Karpas-422 (cell line): ENCODE measurements at places on chromosomes 2 and 18. TPM values are rescaled to one million over a fixed set of nuclear protein-coding genes. Genes with fewer than 3 reads are reported as not detected.
A peak's percentile ranks its signal among the peaks of the same experiment; 100 is the strongest.

DNA sequence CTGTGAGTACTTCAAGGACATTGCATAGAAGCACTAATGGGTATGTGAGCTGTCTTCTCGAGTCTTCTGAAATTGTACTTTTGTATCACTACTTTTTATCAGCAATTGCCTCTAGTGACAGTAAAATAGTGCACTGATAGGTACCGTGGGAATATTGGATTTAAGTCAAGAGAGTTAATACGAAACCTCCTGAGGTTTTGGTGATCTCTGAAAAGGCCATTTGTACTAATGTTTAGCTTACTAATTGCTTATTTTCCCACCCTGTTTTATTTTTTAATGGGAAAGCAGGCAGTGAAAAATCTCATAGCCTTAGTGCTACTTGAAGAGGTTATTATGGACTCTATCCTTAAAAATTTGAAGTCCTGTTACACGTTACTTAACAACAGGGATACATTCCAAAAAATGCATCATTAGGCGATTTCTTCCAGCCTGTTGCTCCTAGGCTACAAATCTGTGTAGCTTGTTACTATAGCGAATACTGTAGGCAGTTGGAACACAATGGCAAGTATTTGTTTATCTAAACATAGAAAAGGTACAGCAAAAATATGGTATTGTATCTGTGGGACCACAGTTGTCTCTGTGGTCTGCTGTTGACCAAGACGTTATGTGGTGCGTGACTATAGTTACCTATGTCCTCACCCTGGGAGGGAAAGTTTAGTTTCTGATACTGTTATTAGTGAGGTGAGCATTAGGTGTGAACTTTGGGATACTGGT, 65.9 kb downstream of the CAB39 start:
- no peak for DNase-seq

DNA sequence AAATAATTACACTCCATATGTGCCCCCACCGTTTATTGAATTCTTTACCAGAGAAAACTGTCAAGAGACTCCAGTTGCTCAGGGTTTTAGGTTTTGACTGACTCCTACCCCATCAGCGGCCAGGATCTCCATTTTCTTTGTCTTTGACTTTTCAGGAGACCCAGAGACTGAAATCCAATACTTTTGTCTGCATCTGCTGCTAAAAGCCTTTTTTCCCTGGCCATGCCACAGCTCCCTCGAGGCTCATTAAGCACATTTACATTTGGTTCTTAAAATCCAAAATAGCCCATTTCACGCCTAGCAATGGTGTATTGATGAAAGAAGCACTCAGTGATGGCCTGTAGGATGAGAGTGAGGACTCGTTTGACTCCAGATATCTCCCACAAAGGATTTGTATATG, 332.6 kb upstream of the ACVR2A start:
- no peak for DNase-seq

DNA sequence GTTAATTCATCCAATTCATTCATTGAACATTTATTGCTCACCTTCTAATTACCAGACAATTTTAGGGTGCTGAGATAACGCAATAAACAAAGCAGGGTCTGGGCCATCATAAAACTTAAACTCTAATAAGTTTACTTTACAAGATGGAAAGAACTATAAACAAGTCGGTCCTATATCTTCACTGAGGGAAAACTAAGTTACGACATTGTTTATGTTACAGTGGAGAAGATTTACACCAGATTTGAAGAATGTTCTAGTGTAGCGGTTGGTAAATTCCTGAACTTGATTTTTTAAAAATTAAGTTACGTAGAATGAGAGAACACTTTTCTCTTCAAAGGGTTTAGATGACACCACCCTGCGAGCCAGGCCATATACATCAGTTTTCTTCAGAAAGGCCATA, 20.7 kb upstream of the FRZB start:
- DNase-seq = no peak

- DNase-seq = no peak
Measured at GRCh38 chr2:241410739-241411176, 54.7 kb downstream of the FARP2 start.

DNA sequence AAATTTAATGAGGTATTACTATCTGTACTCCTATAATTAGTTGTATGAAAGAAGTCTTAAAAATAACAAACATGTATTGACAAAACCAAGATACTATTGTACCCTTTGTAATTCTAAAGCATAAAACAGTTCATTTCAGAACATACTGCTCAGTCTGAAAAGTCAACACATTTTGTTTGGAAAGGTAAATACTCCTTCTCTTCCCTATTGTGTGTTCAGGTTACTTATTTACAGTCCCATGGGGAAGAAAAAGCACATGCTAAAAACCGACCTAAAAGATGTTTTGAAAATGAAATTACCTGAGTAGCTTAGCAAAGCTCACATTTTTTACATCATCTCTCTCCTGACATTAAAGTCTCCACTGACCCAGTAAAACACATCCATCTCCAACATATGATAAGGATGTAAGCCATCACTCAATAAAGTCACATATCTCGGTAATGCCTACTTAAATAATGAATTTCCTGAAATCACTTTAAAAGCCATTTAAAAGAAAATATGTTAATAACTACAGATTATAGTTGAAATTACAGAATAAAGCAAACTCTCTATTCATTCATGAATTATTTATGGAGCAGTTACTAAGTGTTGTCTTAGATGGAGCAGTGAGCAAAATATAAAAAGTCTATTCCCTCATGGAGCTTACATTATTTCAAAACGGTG, 75.6 kb upstream of the FZD5 start:
- no peak for DNase-seq

- no peak for DNase-seq
Measured at GRCh38 chr18:40079786-40080185, 1875.2 kb upstream of the PIK3C3 start.

- no peak for DNase-seq
Measured at GRCh38 chr18:13433125-13433524, 214.6 kb downstream of the LDLRAD4 start.

DNA sequence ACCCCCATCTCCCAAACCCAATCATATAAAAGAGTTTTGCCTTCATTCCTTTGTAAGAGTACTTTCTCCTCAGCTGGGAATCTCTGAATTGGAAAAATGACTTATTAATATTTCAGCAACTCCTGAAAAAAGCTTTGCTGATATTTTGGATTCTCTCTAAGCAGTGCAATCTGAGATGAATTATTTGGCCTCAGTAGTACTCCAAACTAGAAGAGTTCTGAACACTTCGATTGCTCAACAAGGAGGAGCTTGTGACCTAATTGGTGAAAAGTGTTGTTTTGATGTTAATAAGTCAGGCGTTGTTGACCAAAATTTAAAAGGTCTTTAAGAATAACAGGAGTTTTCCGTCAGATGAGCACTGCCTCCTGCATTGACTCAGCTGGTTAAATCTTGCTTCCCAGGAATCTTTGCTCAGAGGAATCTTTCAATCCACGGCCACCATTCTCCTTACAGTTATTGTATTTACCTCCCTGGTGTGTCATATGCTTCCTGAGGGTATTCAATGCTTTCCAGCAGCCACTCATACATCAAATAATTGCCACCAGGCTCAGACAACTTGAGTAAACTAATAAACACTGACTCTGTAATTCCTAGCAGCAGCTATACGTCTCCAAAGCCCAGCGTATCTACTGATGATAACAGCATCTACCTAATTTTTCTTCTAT, 24.5 kb upstream of the LIPG start:
- no peak for DNase-seq

DNA sequence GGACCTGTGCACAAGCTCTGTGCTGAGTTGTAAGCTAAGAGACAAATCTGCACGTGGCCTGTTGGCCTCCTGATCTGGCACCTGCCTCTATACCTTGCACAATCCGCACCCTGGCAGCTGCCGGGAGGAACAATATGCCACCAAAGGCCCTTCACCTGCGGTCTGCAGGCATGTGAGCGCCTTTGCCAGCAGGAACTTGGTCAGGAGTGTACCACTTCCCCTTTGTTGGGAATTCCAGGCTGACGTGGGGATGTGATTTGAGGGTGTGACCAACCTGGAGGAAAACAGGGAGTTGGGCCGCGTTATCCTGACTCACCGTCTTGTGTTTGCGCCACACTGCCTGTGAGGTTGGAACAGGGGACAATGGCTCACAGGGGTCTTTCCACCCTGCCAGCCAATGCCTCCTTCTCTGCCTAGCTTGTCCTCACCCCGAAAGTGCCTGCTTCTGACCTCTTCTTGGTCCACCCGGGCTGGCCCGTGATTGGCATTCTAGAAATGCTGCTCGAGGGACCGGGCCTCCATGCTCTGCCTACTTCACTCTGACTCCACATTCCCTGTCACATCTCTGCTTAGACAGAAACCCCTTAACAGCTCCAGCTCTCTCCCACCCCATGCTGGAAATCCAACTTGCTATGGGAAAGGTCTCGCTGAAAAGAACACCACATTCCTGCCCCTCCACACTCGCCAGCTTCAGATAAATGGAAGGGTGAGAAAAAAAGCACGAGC, 67.1 kb upstream of the MAP4K4 start:
- DNase-seq = no peak

GRCh38 chr2:218005028-218005427, 2.2 kb upstream of the TNS1 start:
- DNase-seq = no peak

- DNase-seq = no peak
Measured at GRCh38 chr2:221170548-221170947, 401.6 kb downstream of the EPHA4 start.

DNA sequence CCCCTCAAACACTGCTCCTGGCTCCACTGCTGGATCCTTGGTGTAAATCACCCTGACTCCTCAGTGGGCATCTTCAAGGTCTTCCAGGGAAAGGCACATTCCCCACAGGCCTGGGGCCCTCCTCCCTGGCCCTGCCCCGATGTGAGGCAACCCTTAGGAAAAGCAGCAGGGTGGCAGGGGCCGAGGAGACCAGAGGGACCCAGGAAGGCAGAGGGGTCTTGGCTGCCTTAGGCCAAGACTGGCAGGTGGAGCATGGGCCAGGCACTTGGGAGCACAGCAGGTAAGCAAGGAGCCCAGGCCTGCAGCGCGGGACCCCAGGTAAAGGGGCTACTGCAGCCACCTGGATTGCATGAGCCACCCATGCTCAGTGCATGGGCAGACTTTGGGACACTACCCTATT, 96.9 kb downstream of the GYPC start:
- no peak for DNase-seq

DNA sequence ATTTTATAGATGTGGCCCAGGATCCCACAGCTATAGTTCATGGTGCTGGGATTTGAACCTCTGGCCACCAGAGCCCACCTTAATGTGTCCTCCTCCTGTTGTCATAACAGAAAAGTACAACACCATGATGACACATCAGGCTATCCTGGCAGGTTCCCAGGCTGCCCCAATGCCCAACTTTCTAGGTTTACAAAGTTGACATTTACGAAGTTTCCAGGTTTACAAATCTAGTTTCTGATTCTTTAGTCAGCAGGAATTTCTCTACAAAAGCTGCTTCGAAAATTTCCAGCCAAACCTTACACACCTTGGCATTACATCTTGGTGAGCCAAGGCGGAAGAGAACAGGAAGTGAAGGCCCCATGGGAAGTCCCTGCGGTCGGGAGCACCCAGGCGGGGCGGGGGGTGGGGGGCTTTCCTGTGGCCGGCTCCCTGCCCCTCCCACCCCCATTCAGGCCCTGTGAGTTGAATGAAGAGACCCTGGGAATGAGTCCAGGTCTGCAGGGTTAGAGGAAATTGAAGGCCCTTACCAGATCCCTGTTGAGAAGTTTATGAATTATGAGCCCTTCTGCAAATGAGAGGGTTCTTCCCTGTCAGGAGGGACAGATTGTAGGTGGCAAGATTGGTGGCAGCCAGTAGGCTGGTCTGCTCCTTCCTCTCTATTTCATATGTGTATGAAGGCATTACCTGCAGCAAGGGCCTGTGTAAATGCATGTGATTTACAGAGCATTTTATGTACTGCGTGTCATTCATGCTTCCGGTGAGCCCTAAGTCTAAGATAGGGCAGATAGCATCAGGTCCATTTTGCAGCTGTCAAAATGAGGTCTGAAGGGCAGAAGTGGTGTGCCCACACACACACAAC, 11.1 kb upstream of the IL1RN start:
- DNase-seq = peak; percentile 61

DNA sequence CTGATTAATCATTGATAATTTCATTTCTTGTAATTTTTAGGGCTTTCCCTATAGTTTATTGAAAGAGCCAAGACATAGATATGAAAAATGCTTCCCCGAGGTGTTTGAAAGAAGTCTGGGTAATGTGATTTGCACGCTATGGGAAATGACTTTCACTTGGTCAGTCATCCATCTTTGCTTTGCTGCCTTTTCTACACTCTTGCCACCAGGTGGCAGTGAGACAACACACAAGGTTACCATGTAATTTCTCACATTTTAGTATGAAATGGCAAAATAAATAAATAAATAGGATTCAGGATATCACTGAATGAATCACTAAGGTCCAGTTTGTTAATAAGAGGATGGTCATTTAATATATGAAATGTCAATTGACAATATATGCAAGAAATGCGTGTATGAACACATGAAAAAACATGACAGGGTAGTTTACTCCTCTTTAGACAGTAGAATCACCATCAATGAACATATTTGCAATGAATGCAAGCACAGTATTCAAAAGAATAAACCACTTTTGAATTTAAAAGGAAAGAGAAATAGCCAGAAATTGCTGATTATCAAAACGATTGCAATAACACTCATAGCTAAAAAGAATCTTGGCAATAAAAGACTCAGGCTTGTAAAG, 52.2 kb upstream of the KCNH7 start:
- DNase-seq = peak; percentile 75

- no peak for DNase-seq
Measured at GRCh38 chr2:3145471-3146021, 232.1 kb downstream of the EIPR1 start.

GRCh38 chr2:38835990-38836389, 39.7 kb downstream of the DHX57 start:
- DNase-seq = no peak

GRCh38 chr2:84496386-84496785, 19.9 kb upstream of the DNAH6 start:
- no peak for DNase-seq

GRCh38 chr2:75577280-75577679, 16.5 kb upstream of the EVA1A start:
- no peak for DNase-seq

DNA sequence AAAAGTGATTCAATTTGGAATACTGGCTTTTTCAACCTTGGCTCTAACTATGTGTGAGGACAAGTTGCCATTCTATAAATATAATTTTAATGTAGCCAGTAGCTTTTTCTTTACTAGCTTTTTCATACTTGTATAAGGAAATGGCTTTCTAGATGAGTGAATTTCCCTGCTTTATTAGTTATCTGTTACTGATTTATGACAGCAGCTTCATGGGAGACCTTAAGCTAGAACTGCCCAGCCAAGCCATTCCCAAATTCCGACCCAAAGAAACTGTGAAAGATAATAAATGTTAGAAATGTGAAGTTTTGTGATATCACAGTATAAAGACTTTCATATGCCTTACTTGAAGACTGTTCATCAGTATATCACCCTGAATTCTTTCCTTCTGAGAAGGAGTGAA, 32.3 kb downstream of the BABAM2 start:
- no peak for DNase-seq

- DNase-seq = no peak
Measured at GRCh38 chr18:55864281-55864680, 276.3 kb upstream of the TCF4 start.

GRCh38 chr2:97749581-97749980, 36.2 kb downstream of the ZAP70 start:
- DNase-seq = no peak

The SAG gene
- total RNA-seq = not detected in 2 replicates

The SMYD5 gene
- 35.6 and 48.1 TPM in 2 replicates for total RNA-seq

The DAPL1 gene
- total RNA-seq = not detected in 2 replicates

The IL1R1 gene
- not detected in 2 replicates for total RNA-seq

The SCN9A gene
- not detected in 2 replicates for total RNA-seq

The DNAH6 gene
- total RNA-seq = under 0.01 and 0.15 TPM in 2 replicates

The HRH4 gene
- total RNA-seq = 0.15 TPM in 1 of 2 replicates, not detected in the other

The SLC9A4 gene
- not detected in 2 replicates for total RNA-seq

The PPP3R1 gene
- 24.1 and 55.9 TPM in 2 replicates for total RNA-seq

The ZNF804A gene
- 27.7 and 27.8 TPM in 2 replicates for total RNA-seq

The PLA2R1 gene
- not detected in 2 replicates for total RNA-seq
